Activated CD4-positive, alpha-beta T cell treated with anti-CD3 and anti-CD28 coated beads, Interleukin-2, amount 10 ng/mL, durations not matched to agents 24 days and 14 days (primary cell): ENCODE measurements at places on chromosomes 16 and 17.

DNA sequence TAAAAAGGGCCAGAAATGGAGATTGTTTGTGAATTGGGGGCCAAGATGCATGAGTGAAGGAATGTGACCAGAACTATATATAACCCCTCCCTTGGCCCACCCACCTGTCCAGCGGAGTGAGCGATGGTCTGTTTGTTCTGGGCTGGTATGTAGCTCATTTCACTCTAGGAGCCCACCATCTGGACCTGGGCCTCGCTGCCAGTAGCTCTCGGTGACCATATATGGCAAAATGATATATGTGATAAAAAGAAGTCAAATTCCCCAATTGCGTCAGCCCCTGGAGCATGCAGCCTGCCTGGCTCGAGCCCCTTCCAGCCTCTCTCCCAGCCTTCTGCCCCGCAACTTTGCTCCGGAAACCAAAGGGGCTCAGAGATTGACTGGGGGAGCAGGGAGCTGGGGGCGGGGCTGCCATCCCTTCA lies 47.3 kb downstream of the CCDC42 start:
- DNase-seq: no peak
- H3K27me3 ChIP-seq: no peaks in the 10 kb centered on the region
- no peak overlapping the region for H3K4me3 ChIP-seq
- no peaks in the 10 kb centered on the region for H3K4me1 ChIP-seq
- no peak overlapping the region for H3K27ac ChIP-seq
- no peaks in the 10 kb centered on the region for H3K36me3 ChIP-seq

GRCh38 chr17:81551458-81552243 lies 502 bp downstream of the FAAP100 start:
- H3K27ac ChIP-seq: peak overlapping the region; percentile 83
- no peaks in the 10 kb centered on the region for H3K27me3 ChIP-seq
- DNase-seq: peak; percentile 77

GRCh38 chr16:57475711-57476339 lies 10.5 kb downstream of the DOK4 start:
- peak overlapping the region; percentile 55 for H3K4me3 ChIP-seq
- peaks cover 11% of the 10 kb centered on the region for H3K36me3 ChIP-seq
- peak overlapping the region; percentile 83 for H3K27ac ChIP-seq
- DNase-seq: peak; percentile 95
- peaks cover 14% of the 10 kb centered on the region for H3K4me1 ChIP-seq

DNA sequence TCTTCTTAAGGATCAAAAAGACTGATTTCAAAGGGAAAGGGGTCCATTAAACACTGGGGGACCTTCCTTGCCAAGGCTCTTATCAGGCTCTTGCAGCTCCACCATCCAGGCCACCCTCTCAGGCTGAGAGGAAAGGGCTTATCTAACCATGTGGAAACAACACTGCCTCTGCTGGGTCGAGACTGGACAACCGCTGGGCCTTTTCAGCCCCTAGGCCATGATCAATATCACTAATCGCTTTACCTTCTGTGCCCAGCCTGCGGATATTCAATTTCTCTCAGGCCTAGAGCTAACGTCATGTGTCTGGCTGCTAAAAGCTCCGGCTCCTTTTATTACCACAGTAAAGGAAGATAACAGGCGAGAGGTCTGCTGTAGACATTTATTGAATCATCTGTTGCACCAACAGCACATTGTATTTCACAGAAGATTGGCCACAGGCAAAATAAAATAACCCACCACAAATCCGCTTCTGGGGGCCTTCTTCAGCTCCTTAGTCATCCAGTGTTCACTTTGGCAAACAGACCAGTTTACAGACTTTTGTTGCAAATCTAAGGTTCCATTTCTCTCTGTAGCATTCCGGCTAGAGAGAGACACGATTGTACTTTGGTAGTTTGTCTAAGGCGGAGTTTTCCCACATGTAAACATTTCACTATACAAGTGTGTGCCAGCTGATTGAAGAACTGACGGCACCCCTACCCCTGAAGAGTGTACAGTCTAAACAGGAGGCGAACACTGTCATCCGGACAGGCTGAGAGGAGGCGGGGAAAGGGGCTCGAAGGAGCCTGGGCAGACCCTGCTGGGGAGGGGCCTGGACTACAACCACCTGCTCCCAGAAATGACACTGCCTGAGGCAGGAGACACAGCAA lies 13.9 kb downstream of the CYB561 start:
- H3K27ac ChIP-seq: peak overlapping the region; percentile 41
- H3K27me3 ChIP-seq: no peaks in the 10 kb centered on the region
- DNase-seq: no peak
- peaks cover 1% of the 10 kb centered on the region for H3K36me3 ChIP-seq
- H3K4me1 ChIP-seq: peaks cover 54% of the 10 kb centered on the region

GRCh38 chr16:82955741-82956348 lies 329.1 kb downstream of the CDH13 start:
- no peak overlapping the region for H3K4me3 ChIP-seq
- no peak for DNase-seq
- H3K27ac ChIP-seq: no peak overlapping the region
- H3K27me3 ChIP-seq: no peaks in the 10 kb centered on the region
- no peaks in the 10 kb centered on the region for H3K36me3 ChIP-seq

GRCh38 chr16:81657224-81657623 lies 121.9 kb upstream of the PLCG2 start:
- H3K4me3 ChIP-seq: no peak overlapping the region
- H3K27ac ChIP-seq: no peak overlapping the region
- H3K4me1 ChIP-seq: peaks cover 13% of the 10 kb centered on the region
- no peak for DNase-seq
- peaks cover 15% of the 10 kb centered on the region for H3K36me3 ChIP-seq
- no peaks in the 10 kb centered on the region for H3K27me3 ChIP-seq

DNA sequence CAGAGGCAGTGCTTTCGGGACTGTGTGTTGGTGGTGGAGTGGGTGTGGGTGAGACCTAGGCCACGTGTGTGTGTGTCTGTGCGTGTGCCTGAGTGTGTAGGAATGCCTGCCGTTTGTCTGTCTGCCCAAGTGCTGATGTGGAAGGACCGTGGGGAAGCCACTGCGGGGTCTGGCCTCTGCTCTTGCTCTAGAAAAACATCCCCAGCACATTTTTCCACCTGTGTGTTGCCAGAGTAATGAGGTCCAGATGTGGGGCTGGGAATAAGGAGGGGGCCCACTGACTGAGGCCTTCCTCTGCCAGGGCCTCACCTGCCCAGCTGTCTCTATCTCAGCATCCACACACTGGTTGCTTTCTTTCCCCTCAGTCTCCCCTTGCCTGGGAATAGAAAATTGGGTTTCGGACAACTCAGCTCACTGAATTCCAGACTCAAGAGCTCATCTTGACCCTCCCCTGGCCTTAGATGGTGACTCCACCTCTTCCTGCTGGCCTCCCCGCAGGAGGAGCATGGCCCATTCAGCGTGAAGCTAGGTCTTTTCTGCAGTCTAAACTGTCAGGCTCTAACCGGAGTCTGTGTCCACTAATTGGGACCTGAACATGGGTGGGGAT lies 7.6 kb downstream of the SGCA start:
- no peaks in the 10 kb centered on the region for H3K36me3 ChIP-seq
- no peak overlapping the region for H3K4me3 ChIP-seq
- DNase-seq: no peak
- H3K27ac ChIP-seq: no peak overlapping the region
- peaks cover 19% of the 10 kb centered on the region for H3K4me1 ChIP-seq
